ENCODE measurements at places on chromosomes 2 and 18. TPM values are rescaled to one million over a fixed set of nuclear protein-coding genes. Genes with fewer than 3 reads are reported as not detected.

The DPYSL5 gene
- total RNA-seq: not detected

The SERPINB7 gene
- total RNA-seq: not detected

The RPRM gene
- total RNA-seq: not detected

The ZSWIM2 gene
- total RNA-seq: not detected

The CFAP210 gene
- not detected for total RNA-seq
